ENCODE measurements at places on chromosomes 11 and 22. TPM values are rescaled to one million over a fixed set of nuclear protein-coding genes. Genes with fewer than 3 reads are reported as not detected.

DNA sequence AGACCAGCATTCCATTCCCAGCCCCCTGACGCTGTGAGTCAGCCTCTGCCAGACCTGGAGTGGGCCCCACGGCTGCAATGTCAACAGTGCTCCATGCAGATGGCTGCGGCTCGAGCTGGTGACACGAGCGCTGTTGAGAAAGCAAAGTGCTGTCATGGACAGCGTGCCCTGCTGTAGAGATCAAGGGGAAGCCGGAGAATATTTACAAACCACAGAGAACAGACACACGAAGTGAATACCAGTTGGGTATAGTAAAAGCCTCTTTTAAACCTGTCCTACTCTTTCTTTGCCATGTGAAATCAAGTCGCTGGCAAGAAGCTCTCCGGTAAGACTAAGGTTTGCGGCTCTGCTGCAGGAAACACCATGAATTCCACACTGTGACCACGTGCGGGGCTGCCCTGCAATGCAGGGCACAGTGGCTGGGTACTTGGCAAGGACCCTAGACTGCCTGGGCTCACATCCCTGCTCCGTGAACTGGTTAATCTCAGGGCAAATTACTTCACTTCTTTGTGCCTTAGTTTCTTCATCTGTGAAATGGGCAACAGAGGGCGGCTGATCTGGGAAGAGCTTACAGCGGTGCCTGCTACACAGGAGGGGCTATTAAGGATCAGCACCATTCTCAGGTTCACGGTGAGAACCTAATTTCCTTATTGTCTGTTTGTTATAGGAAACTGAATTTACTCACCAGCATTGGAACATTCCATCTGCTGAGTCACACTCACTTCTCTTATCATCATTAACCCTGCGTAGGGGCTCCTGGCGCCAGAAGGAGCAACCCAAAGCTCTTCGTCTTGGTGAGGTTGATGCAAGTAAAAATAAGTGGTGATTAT lies 27.8 kb upstream of the ELFN2 start:
- no peak for DNase-seq

- DNase-seq, result peak; percentile 26
Observed at GRCh38 chr11:33696411-33696810, 4.2 kb downstream of the C11orf91 start.

DNA sequence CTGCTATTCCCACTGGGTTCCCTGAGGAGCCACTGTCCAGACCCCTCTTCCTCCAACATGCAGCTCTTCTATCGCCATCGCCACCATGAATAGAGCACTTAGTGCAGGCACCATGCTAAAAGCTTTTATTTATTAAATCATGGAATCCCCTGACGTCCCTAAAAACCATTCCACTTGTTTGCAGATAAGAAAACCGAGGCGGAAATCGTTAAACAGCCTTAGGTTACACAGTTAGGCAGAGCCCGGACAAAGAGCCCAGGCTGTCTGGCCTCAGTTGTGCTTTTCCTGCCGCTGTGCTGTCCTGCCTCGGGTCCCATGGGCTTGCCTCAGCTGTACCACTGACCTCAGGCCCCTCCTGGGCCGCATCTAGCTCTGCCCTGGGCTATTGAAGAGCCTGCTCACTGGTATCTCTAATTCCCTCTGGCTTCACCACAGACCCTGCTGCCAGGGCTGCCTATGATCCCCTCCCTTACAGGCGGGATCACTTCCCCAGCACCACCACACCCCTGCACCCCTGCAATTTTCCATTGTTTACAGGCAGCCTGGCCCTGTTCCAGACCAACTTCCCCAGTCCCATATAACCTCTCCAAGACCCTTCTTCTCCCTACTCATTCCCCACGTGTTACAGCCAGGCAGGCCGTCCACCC lies 13.0 kb upstream of the TUB start:
- no peak for DNase-seq

METTL15 gene
- 22.8 TPM for total RNA-seq

OPCML gene
- total RNA-seq, result not detected

FAM89B gene
- total RNA-seq, result 29.7 TPM
